ENCODE measurements at places on chromosomes 5 and 9.

DNA sequence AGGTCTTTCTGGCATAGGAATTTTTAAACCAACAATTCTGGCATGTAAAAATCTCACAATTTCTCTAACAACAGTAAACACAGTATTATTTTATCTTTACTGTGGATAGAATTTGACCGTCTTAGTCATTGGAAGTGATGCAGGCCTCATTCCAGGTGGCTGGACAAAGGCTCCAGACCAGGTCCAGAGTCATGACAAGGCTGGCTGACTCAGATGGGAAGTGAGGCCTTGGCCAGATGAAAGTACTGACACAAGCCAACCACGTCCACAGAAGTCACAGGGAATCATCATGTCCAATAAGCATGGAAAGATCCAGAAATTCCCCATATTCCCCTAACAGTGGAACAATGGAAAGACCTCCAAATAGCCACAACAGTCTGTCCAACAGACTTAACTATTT is 12.4 kb downstream of the SPOCK1 start:
- DNase-seq, result no peak

DNA sequence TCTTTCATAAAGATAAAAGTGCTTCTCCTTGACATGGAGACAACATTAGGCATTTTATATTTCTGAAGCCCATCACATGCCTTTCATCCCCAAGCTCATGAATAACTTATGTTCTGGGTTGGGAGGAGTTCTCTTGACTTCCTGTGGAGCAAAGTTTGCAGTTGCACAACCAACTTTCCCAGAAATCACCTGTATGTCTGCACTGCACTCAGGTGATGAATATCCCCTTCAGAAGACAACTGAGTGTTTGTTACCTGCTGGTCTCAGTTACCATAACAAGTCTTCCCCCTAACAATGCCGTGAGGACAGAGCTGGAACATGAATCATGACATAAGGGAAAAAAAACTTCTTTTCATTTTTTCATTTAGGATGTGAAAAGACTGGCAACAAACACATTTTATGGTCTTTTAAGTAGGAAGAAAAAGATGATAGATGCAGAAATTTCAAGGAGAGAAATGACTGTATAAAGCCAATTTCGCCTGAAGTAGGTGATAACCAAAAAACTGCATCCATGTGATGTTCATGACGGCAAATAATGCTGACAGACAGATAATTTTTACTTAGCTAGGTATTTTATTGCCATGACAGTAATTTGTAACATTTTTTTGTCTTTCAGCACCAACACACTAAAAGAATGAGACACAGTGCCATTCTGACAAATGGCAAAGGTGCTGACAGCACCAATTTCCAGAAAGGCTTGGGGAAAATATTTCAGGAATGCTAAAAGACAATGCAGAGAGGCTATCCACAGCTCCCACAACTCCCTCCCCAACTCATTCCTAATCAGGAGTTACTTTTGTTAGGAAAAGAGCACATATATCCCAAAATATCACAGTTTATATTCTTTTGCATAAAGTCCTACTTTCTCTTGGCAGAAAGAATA is 656.3 kb downstream of the PRELID2 start:
- no peak for DNase-seq

GRCh38 chr5:107199756-107200155 is 471.0 kb downstream of the EFNA5 start:
- DNase-seq, result no peak

GRCh38 chr5:137342764-137343163 is 156.4 kb downstream of the SPOCK1 start:
- DNase-seq, result no peak

DNA sequence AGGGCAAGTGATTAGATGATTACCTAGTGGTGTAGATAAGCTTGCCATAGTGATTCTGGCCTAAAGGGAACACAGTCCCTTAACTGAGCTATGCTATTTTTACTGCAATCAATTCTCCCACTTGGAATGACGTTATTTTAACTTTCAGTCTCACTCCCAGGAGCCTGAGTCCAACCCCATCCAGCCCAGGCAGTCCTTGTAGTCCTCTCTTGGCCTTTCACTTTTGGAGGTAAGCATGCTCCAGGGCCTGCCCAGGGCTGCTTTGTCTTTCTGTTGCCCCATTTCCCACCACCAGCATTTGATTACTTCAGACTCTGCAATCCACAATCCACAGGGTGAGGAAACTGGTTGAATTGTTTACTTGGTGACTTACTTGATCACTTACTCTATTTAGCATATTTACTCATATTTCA is 233.0 kb downstream of the CD180 start:
- no peak for DNase-seq

DNA sequence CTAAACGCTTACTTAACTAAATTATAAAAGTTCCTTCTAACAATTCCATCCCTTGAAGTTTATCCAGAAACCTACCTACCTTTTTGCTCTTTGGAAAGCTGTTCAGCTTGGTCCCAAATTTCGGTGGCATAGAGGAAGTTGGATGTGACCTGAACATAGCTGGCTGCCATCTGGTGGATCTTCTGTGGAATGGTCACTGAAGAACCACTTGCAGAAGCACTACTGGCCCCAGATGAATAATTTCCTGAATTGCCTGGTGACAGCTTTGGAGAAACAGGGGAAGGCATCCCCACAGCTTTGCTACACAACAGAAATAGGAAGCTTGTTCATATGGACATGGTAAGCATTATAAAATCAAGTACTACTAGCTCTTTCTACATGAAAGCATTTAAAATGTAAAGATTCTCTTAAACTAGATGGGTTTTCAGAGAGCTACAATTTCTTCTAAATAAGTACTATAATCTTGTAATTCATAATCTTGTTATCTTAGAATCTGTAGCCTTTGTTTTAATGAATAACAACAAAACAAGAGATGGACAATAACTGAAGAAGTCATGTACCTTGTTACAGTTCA is 9.9 kb downstream of the LEAP2 start:
- peak; percentile 55 for DNase-seq

- DNase-seq, result no peak
Observed at GRCh38 chr5:83036991-83037575, 40.1 kb downstream of the TMEM167A start.

GRCh38 chr5:111551569-111552275 is 39.4 kb upstream of the STARD4 start:
- no peak for DNase-seq

DNA sequence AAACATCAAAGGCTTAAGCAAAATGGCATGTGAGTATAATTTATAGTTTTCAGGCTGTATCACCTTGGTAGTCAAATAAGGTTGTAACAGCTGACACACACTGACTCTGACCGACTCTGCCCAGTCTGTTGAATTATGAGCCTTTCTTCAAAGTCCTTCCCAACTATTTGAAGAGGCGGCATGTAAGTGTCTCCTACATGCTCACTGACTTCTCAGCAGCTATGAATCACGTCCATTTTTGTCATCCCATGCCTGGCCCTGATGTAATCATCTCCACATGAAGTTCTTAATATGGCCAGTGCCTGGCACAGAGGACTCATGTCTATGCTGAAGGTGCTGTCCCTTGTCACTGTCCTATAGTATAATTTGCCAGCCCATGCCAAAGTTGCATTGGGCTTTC is 5.1 kb upstream of the PTBP3 start:
- no peak for DNase-seq

GRCh38 chr9:114117614-114117995 is 18.5 kb upstream of the KIF12 start:
- no peak for DNase-seq

- no peak for DNase-seq
Observed at GRCh38 chr9:137271696-137272076, 5.8 kb upstream of the TOR4A start.

DNA sequence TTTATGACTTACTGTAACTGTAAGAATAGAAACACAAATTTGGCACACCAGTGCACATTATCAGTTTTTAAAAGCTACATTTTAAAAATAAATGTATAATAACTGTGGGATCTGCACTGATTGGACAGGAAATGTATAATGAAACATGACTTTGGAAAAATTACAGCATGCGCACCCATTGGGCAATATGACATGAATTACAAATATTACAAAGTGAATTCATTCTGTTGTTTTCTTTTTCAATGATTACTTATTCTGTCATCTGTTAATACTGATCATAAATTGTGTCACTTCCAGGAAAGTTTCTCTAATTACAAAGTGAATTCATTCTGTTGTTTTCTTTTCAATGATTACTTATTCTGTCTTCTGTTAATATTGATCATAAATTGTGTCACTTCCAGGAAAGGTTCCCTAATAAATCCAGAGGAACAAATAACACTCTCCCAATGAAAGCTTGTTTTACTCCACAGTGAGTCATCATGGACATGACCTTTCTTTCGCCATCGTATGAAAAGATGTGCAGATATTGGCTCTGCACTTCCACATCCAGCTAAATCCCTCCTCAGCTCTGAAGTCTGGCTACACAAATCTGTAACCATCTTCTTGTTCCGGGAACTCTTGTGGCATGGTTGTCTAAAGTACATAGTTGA is 297.0 kb upstream of the HAPLN1 start:
- DNase-seq, result no peak

GRCh38 chr5:77767301-77767700 is 8.8 kb downstream of the TBCA start:
- DNase-seq, result no peak

DNA sequence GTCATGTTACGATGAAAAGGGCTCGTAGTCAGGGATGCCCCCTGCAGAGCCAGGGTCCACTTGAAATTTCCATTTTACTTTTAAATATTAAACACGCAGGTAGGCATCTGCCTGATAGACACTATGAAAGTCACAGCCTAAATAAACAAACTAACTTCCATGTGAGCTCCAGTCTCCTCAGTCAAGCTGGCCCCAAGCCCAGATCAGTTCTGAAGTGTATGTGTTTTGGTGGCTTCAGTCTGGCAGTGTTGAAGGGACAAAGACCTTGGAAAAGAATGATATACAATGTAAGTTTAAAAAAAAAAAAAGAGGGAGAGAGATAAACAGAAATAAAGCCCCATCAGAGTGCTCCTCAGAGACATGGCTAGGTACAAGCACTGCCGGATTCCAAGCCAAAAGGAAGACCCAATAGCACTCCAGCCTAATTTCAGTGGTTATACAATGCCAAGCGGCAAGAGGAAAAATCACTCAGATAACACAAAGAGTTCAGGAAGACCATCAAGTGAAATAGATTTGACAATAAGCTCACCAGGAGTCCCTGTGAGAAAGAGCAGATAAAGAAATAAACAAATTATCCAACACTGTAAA is 181.0 kb downstream of the BNC2 start:
- DNase-seq, result no peak

- DNase-seq, result no peak
Observed at GRCh38 chr5:163916861-163917260, 411.4 kb downstream of the MAT2B start.

GRCh38 chr9:11149065-11149464 is 536.3 kb upstream of the PTPRD start:
- no peak for DNase-seq

- no peak for DNase-seq
Observed at GRCh38 chr9:23769307-23769935, 56.6 kb downstream of the ELAVL2 start.

GRCh38 chr5:7976411-7977190 is 107.7 kb downstream of the MTRR start:
- no peak for DNase-seq

DNA sequence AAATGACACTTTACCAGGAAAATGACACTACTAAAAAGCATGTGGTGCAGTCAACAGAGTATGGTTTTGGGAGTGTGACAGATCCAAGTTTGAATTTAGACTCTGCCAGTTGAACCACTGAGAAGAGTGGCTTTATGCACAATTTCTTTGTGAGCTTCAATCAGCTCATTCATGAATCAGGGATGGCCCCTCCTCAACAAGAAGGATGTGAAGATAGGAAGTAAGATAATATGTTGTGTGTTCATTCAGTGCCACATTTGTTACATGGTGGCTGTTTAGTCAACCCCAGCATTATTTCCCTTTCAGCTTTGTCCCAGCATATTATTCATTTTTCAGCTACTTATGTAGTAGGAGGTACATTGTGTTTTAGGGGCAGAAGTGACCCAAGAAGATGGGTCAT is 140.1 kb downstream of the TLE4 start:
- DNase-seq, result no peak

- DNase-seq, result no peak
Observed at GRCh38 chr9:99244344-99245260, 22.5 kb downstream of the SEC61B start.

GRCh38 chr9:38117651-38118050 is 48.6 kb upstream of the SHB start:
- DNase-seq, result no peak

DNA sequence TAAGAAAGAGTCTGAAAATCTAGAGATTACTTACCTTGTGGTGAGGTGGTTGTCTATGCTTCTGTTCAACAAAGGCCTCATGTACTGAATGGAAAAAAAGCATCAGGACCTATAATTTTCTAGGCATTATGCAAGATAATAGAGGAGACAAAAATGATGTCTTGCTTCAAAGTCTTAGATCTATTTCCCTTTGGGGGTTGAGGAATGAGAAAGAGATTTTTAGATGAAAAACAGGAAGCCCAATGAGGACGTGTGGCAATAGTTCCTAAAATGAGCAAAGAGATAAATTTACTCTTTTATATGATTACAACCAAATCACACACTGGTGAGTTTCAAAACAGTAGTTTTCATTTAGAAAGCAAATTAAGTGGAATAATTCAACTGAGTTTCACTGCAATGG is 99.5 kb downstream of the GHR start:
- DNase-seq, result no peak

- no peak for DNase-seq
Observed at GRCh38 chr9:78295731-78296130, 1.2 kb upstream of the PSAT1 start.

DNA sequence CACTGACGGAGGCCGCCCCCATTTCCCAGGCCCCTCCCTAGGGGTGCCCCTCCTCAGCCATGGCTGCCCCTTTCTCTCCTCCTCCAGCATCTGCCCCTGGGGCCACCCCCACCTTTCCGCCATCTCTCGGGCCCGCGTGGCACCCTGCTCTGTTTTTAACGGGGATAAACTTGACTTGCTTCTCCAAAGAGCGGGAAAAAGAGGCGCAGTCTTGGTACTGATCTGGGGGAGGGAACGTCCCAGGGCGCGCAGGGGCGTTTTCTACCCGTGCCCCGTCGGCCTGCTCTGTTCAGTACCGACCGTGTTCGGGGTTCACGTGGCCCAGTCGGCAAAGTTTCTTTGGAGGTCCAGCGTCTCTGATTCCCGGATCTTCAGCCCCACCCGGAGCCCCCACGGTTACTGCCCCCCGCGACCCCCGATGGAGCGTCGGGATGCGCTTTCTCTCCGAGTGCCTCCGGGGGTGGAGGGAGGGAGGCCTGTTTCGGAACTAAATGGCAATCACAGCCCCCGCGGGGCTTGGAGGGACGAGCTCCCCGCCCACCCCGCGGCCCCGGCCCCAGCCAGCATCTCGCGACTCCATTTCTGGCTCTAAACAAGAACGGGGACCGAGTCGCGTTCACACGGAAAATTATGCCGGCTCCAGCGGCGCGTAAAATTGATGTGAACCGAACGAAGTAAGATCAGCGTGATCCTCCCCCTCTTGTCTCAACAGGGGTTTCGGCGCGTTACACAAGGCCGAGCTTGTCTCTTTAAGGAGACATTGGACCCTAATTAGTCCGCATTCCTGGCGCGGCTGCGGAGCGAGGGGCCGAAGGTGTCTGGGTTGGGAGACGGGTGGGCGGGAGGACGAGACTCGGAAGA is 1.1 kb upstream of the TLE4 start:
- no peak for DNase-seq

GRCh38 chr5:55327281-55327680 is 19.5 kb downstream of the MTREX start:
- DNase-seq, result no peak

- DNase-seq, result no peak
Observed at GRCh38 chr5:33612386-33612785, 171.6 kb downstream of the TARS1 start.

GRCh38 chr5:140148508-140148907 is 22.8 kb downstream of the IGIP start:
- DNase-seq, result no peak

GRCh38 chr9:126965541-126966428 is 51.2 kb downstream of the RALGPS1 start:
- DNase-seq, result peak; percentile 57
